ENCODE measurements at places on chromosomes 16 and 17.

DNA sequence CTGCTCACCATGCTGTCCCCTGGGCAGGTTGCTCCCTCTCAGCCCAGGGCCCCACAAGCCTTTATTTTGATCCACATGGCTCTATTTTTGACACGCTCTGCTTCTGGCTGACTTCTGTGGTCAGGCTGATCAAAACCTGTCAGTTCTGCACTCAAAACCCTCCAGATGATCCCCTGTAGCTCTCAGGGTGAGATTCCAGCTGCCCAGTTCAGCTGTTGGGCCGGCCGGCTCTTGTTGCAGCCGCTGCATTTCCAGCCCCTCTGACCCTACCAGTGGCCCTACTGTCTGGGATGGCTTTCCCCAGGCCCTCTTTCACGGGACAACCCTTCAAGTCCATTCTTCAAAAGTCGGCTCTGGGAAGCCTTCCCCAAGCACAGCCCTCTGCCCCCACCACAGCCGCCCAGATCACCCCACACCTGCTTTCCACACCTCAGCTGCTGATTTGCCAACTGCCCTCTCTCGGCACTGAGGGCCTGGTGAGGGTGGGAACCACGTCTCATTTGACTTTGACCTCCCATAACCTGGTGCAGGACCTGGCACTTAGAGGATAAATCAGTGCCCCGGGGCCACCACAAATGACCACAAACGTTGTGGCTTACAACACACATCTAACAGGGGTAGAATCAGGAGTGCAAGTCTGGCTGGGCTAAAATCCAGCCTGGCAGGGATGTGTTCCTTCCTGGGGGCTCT, 16.3 kb upstream of the CACNG4 start:
- DNase-seq: no peak

DNA sequence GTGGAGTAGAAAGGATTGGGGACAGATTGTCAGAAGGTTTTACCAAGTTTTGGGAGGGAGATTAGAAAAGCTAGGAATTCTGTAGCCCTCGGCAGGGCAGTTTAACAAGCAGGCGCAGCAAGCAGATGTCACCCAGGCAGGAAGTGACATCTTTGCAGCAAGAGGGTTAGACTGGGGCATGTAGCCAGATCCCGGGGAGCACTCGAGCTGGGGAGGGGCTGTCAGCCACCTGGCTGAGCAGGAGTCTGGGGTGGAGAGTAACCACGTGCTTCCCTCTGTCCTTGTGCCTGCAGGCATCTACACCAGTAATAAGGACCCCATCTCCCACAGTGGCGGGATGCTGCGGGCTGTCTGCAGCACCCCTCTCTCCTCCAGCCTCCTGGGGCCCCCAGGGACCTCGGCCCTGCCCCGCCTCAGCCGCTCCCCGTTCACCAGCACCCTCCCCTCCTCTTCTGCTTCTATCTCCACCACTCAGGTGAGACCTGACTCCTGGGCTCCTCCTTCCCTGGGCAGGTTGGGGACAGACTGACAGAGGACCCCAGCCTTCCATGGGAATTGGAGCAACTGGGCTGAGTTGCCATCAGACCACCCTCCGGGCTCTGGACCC, 12.2 kb downstream of the MLLT6 start:
- DNase-seq: no peak

DNA sequence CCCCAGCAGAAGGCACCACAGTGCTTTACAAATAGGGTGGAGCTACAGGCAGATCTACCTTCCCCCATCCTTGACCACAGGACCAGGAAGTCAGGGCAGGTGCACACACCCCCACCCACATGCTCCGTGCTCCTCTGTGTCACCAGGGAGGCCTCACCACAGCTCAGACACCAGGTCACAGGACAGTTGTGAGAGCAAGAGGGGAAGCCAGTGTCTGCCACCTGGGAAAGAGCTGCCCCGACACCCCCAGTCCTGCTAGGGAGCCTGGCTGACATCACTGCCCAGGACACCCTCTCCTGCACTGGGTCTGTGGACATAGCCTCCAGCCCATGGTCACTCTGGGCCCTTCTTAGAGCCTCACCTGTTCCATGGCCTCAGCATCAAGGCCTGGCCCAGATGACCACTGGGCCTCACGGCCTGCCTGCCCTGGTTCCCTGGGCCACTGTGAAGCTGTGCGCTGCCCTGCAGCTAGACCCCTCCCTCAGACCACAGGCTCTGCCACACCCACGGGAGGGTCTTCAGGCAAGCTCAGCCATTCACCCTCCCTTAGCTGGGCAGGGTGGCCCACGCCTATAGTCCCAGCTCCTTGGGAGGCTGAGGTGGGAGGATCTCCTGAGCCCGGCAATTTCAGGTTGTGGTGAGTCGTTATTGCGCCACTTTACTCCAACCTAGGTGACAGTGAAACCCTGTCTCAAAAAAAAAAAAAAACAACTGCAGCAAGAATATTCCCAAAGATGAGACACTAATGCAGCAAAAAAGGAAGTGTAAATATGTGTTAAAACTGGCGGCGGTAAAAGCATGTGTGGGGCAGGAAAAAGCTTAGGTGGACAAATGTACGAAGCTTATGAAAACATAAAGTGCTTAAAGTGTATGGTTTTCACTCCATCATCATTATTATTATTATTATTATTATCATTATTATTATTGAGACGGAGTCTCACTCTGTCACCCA, 14.2 kb downstream of the POLR3K start:
- DNase-seq: no peak

DNA sequence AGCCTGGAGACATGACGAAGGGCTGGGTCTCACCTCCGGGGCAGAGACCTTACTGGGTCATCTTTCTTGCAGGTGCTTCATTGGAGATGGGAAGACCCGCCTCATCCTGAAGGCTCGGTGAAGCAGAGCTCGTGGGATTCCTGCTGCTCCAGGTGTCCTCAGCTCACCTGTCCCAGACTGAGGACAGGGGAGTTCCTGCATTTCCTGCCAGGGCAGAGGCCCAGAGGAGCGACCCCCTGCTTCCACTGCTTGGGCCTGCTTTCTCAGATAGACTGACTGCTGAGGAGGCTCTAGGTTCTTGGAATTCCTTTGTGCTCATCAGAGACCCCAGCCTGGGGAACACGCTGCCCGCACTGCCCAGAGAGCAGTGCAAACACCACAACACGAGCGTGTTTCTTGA, 11.6 kb downstream of the AQP8 start:
- DNase-seq: no peak

- no peak for DNase-seq
Observed at GRCh38 chr16:67389911-67390815, 3.1 kb downstream of the TPPP3 start.

DNA sequence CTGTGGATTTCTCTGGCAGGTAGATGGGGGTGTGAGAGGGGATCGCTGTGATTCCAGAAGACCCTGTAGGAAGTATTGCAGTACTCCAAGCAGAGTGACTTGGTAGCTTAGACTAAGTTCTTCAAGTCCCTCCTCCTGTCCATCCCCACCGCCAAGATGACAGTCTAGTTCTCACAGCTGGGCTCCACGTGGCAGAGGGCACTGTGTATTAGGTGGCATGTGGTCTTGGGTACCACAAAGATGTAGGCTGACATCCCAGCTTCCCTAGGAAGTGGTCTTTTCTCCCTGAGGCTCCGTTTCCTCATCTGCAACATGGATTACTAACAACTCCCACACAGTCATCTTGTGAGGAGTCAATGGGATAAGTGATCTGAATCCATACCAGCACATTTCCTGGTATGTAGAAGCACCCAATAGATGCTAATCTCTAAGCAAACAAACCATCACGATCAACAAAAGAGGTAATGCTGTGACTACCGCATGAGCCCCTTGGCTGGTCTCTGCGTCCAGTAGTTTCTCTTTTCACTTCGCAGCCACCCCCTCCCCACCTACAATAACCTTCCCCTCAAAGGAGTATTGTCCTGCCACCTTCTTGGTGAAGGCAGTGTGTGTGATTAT, 349.1 kb upstream of the EEF2KMT start:
- no peak for DNase-seq

DNA sequence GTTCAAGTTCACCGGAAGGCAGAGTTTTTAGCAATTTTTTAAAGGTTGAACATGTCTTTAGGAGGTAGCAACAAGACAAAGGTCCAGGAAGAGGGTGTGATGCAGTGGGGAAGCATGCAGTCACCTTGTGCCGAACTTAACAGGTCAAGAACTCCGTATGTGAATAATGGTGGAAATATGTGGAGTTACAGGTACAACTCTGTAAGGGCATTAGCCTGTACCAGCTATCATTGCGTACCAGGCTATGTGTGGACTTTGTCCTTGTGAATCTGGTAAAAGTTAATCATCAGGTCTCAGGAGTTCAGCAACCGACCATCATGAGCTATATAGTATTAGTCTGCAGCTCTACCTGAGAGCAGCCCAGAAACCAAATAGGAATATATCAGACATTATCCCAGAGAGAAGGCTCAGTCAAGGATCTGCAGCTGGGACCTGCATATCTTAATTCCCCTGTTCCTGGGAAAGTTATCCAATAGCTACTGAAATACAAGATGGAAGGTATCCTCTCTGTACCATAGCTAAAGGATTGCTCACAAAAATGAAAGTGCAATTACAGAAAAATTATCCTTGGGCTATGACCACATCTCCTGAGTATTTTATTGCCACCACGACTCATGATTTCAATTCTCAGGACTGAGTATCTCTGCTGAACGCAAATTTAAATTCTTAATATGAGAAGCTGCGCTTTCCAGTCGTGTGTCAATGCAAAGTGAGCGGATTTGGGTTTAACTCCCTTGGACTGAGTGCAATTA, 469.3 kb downstream of the CDH13 start:
- peak; percentile 70 for DNase-seq

GRCh38 chr16:85286951-85287814, 174.9 kb upstream of the CIBAR2 start:
- peak; percentile 70 for DNase-seq

DNA sequence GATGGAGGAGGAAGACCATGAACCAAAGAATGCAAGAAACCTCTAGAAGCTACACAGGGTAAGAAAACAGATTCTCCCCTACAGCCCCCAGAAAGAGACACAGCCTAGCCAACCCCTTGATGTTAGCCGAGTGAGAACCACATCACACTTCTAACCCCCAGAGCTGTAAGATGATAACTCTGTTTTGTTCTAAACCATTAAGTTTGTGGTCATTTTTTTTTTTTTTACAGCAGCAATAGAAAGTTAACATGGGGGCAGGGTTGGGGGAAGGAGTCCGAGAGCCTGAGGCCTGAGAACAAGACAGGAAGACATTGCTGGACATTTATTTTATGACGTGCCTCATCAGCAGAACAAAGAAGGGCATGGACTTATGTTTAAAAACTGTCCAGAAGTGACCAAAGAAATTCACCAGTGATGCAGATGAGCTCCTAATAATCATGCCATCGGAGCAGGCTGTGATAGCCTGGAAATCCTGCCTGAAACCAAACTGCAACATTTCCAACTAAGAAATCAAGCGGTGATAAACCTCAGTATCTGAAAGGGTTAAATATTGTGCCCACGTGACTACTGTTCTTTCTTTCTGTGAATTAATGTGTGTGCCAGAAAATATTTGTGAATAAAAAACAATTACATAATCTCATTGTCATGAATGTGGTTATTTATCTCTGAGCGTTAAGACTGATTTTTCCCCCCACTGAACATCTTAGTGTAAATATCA, 1.1 kb downstream of the ABCA9 start:
- DNase-seq: no peak

GRCh38 chr17:40937384-40937819, at the start of gene KRT23:
Gene KRT23 (minus strand): TSS chr17:40937646. CDS start chr17:40936603, 1,043 bp downstream.
- DNase-seq: no peak

- DNase-seq: peak; percentile 51
Observed at GRCh38 chr16:87463722-87464690, 28.8 kb downstream of the ZCCHC14 start.
